Foreskin keratinocyte (primary cell): ENCODE measurements at places on chromosomes 7 and 10. TPM values are rescaled to one million over a fixed set of nuclear protein-coding genes. Genes with fewer than 3 reads are reported as not detected.

Gene BTBD16
- total RNA-seq, result 0.48 and 0.53 TPM in 2 replicates

Gene MSMB
- total RNA-seq, result not detected in 2 replicates

Gene OPALIN
- not detected in 2 replicates for total RNA-seq

Gene SNCG
- 1.5 and 1.7 TPM in 2 replicates for total RNA-seq

Gene PNLIPRP1
- total RNA-seq, result not detected in 2 replicates

Gene APBB1IP
- not detected in 2 replicates for total RNA-seq

Gene SLC18A3
- not detected in 2 replicates for total RNA-seq
